ENCODE measurements at places on chromosomes 3 and 15.

DNA sequence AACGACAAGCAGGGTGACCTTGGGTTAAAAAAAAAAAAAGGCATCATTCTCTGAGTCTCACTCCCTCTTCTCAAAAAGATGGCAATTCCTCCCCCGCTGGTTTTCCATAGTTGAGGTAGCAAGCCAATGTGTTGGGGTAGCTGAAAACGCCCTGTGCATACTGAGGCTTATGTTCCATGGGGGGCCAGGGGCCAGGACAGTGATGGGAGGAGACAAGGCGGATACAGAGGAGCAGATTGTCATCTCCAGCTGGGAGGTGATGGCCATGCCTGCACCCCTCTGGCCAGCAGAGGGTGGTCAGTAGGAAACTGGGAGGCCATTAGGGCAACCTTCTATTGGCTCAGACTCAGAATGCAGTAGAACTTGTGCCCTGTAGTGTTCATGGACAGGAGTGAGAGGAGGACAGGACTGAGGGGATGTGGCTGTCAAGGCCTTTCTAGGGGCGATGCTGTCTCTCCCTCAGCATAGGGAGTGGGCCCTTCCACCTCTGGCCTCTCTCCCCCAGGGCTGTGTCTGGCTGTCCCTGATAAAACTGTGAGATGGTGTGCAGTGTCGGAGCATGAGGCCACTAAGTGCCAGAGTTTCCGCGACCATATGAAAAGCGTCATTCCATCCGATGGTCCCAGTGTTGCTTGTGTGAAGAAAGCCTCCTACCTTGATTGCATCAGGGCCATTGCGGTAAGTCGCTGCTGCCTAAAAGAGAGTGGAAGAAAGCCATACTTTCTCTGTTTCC lies 1.9 kb downstream of the TF start:
- no peak for DNase-seq

GRCh38 chr3:186286114-186286513 lies 75.9 kb downstream of the DGKG start:
- no peak for DNase-seq

GRCh38 chr15:100959066-100960050 lies 40.2 kb downstream of the LRRK1 start:
- DNase-seq: no peak

DNA sequence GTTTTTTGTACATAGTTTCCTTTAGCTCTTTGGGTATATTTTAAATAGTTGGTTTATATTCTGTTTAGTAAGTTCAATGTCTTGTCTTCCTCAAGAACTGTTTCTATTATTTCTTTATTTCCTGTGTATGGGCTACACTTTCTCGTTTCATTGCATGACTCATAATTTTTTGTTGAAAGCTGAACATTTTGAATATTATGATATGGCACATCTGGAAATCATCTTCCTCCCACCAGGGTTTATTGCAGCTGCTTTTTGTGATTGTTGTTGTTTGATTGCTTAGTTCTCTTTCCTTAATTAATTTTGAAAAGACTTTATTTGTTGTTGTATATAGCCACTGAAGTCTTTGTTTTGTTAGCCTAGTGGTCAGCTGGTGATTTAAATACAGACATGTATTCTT lies 43.8 kb downstream of the LSM3 start:
- DNase-seq: peak; percentile 20

- DNase-seq: no peak
Observed at GRCh38 chr15:56948000-56948763, 29.7 kb downstream of the TCF12 start.

DNA sequence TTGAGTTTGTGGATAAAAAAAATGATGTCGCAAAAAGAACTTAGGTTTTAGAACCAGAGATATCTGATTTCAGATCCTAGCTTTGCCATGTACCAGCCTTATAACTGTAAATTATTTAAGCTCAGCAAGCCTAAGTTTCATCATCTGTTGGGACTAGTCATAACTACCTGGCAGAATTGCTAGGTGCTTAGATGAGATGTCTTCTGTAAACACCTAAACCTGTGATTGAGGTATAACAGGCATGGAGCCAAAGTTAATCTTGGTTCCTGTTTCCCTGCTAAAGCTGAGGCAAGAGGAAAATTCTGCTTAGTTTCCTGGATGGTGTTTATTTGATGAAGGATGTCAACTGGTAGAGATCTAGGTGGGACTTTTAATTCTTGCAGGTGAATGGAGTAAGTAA lies 331.3 kb upstream of the RBMS3 start:
- DNase-seq: no peak

GRCh38 chr3:171364500-171364899 lies 95.7 kb downstream of the TNIK start:
- DNase-seq: no peak

- peak; percentile 30 for DNase-seq
Observed at GRCh38 chr3:149581248-149581647, 76.6 kb downstream of the WWTR1 start.

DNA sequence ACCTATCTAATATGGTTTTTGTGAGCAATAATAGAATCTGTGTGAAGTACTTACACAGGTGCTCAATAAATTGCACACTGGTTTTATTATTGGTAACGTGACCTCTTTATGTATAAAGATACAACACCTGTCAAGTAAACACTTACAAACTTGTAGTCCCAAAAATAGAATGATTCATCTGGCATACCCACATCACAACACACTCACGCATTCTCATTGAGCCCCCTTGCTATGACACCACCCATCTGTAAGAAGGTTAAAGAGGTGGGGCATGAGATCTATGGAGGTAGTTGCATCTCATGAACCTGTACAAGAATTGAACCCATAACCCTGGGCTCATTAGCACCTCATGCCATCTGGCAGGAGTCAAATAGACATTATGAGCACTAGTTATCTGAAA lies 134.9 kb upstream of the THBS1 start:
- DNase-seq: no peak

DNA sequence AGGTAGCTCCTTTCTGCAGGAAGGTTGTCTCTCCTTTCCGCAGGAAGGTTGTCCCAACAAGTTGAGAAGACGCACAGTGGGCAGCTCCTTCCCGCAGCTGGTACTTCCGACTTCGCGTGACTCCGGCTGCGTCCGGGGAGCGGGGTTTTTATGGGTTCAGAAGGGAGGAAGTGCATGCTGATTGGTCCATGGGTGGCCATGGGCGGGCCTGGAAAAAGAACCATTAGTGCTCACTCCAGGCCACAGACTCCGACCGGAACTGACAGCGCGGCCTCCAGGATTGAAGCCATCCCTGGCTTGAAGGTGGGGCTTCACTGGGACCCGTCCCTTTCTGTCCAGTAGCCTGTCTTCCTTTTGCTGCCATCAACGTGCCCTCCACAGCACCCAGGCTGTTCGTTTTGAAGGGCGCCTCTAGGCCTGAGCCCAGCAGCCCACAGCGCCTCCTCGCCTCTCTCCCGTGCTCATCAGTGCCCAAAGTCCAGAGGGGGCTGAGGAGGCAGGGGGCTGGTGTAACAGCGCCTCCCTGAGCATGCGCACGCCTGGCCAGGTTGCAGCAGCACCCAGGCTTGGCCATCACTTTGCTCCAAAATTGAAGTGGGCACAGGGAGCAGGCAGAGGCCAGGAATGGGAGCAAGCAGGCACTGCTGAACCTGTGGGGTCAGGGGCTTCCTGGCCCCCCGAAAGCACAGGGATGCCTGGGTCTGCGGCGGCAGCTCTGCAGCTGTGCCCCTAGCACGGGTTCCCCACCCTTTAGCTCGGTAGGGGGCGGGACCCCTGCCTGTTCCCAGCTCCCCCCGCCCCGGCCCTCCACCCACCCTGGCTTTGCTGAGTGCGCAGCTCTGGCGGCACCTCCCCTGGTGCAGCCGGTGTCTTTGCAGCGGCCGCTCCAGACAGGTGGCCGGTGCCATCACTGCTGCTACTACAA lies 330.6 kb upstream of the MCTP2 start:
- no peak for DNase-seq

GRCh38 chr15:51232581-51232980 lies 105.8 kb downstream of the CYP19A1 start:
- no peak for DNase-seq

GRCh38 chr15:62269504-62269903 lies 104.4 kb upstream of the C2CD4B start:
- no peak for DNase-seq

DNA sequence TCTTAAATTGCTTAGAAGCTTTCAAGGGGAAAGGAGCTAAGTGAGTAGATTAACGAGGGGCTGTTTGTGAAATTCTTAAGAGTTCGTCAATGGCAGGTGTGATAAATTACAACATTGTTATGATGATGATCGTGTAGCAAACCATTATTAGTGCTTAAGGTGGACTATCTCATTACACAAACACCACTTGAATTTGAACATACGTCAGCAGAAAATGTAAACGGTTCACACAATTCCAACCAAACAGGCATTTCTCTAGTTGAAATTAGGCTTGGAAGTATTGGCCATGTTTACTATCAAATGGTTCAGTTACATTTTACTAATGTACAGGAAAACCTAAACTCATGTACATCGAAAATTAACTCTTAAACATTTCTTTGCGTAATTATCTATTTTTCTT lies 102.8 kb downstream of the PYDC2 start:
- DNase-seq: no peak

GRCh38 chr3:127545711-127546457 lies 44.6 kb downstream of the TPRA1 start:
- DNase-seq: no peak

DNA sequence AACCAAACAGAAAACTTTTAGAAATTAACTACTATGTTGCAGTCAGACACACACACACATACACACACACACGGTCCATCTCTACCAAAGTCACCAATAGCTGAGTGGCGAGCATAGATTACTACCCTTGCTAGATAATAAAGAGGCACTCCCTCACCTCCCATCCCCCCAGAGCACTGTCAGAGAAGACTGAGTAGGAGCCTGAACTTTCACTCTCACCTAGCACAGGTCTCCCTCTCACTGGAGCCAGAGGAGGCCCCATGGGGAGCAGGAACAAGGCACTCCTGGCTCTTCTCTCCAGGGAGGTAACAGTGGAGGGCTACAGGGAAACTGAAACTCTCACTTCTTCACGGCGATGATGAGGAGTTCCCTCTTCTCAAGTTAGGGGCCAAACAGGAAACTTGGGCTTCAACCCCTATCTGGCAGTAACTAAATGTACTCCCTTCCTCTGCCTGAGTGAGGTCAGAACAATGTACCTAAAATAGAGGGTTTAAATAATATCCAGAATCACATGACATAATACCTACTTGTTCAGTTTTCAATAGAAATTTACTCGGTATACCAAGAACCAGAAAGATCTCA lies 975.3 kb upstream of the GBE1 start:
- no peak for DNase-seq

- DNase-seq: no peak
Observed at GRCh38 chr3:97990624-97991292, 18.5 kb upstream of the RIOX2 start.

DNA sequence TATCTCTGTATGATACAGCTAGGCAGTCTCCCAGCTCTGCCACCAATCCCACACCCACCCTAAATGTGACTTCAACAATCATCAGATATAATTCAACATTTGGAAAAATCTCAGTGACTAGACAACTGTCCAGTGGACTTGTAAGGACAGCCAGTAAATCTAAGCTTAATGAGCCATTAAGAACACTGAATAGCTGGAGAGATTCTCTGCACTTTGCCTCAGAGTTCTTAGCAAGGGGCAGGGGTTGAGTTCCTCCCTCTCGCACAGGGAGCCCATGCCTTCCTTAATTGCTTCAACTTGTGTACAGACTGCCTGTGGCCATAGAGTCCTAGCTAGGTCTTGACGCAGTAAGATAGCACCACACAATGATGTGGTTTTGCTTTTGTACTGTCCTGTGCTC lies 15.6 kb downstream of the MEX3B start:
- DNase-seq: no peak

DNA sequence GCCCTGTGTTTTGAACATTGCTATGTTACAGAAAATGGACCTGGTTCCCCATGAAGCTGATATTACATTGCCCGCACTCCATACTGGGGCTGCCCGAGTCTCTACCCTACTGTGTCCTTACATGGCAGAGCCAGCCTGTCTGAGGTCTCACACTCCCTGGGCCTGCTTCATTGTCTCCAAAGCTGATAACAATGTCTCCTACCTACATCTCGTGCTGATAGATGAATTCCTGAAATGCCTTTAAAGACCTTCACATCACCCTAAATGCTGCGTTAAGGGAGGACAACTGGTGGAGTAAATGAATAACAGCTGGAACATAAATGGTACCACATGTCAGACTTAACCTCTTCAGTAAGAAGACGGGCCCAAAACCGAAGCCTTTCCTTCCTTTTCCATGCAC lies 62.9 kb upstream of the PTX3 start:
- DNase-seq: peak; percentile 53

DNA sequence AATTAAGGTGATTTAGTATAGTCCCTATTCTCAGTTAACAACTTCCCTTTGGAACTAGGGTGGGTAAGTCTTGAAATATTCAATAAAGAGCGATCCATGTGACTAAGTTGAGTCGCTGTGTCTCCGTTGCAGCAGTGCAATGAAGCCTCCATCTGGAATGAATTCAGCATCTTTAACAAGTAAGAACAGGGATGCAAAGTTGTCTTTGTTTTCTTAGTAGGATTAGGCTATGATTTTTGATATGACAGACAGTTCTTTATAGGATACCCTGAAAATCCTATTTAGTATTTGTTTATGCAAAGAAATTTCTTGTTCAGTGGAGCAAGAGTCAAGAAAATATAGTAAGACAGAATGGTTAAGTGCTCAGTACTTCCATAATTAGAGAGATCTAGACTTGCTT lies 52.7 kb downstream of the RBMS3 start:
- DNase-seq: no peak

DNA sequence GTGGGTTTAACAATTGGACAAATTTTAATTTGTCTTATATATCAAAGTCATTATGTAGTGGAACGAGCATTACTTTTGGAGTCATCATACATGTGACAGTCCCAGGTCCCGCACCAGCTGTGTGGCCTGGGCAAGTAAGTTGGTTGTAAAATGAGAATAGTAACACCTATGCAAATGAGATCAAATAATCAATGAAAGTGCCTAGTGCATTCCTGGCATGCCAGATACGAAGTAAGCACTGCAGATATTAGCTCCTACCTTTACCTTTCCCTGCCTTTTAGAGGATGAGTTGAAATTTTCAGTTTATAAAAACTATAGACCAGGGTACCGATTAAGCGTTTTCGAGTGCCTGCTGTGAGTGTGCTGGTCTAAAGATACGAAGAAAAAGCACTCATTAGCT lies 134.1 kb downstream of the LRIG1 start:
- no peak for DNase-seq

- DNase-seq: no peak
Observed at GRCh38 chr3:61141697-61142096, 109.6 kb downstream of the FHIT start.

DNA sequence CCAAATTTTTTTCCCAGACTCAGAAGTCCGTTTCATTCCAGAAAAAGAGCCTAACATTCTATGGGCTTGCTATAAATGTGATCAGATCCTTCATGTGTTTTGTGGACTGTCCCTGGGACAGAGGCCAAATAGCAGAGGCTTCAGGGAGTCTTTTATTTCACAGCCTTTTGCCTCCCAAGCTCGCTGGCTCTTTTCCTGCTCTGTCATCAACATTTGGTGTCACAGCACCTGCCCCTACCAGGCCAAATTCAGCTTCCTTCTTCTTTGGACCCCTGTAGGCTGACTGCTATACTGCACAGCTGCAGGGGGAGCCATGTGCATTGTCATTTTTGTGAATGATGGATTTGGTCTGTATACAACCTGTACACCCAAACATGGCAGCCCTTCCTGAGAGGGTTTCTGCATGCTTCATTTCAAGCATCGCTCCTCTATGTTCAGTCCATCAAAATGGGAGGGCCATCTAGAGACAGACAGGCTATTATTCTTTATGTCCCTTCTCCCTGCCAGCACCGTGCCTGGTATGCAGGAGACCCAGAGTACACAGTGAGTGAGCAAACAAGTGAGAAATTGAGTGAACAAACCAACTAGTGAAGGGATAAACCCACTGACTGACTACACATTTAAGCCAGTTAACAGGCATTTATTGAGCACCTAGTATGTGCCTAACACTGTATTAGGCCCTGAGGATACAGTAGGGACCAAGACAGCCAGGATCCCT lies 17.9 kb upstream of the RPP14 start:
- no peak for DNase-seq
